ENCODE measurements at places on chromosomes 3 and 15.

GRCh38 chr15:59741274-59741906, 52.3 kb upstream of the BNIP2 start:
- DNase-seq = no peak

- no peak for DNase-seq
Observed at GRCh38 chr15:88684345-88684744, 45.5 kb downstream of the ISG20 start.

- DNase-seq = no peak
Observed at GRCh38 chr3:15420871-15421270, 6.5 kb downstream of the METTL6 start.

GRCh38 chr3:15636028-15636709, 34.6 kb downstream of the BTD start:
- DNase-seq = no peak

- no peak for DNase-seq
Observed at GRCh38 chr3:195542316-195542697, 818 bp downstream of the PPP1R2 start.
